ENCODE measurements at places on chromosomes 2 and 18. TPM values are rescaled to one million over a fixed set of nuclear protein-coding genes. Genes with fewer than 3 reads are reported as not detected.

The FBXO41 gene
- 19.8 TPM for total RNA-seq

The ZNF385B gene
- total RNA-seq: not detected

The EFHD1 gene
- total RNA-seq: 1.0 TPM

The C2orf66 gene
- total RNA-seq: 0.60 TPM

The PROKR1 gene
- total RNA-seq: not detected

Measured in activated T-cell treated with anti-CD3 and anti-CD28 coated beads, Interleukin-2, amount 50 U/mL, for 72 hours (primary cell).